ENCODE measurements at places on chromosomes 12 and 14.

GRCh38 chr12:66497008-66497897, 181.6 kb downstream of the GRIP1 start:
- peaks cover 10% of the 10 kb centered on the region for H3K27me3 ChIP-seq
- no peak for DNase-seq
- no peak overlapping the region for H3K27ac ChIP-seq
- no peaks in the 10 kb centered on the region for H3K4me1 ChIP-seq
- H3K4me3 ChIP-seq, result no peak overlapping the region
- no peaks in the 10 kb centered on the region for H3K36me3 ChIP-seq

GRCh38 chr14:64812412-64812811, 67.3 kb downstream of the SPTB start:
- no peak overlapping the region for H3K27ac ChIP-seq
- H3K27me3 ChIP-seq, result peaks cover 2% of the 10 kb centered on the region
- H3K36me3 ChIP-seq, result no peaks in the 10 kb centered on the region

GRCh38 chr12:53190108-53190729, 9.5 kb upstream of the CSAD start:
- H3K4me1 ChIP-seq, result peaks cover 25% of the 10 kb centered on the region
- H3K4me3 ChIP-seq, result no peak overlapping the region
- H3K36me3 ChIP-seq, result peaks cover 96% of the 10 kb centered on the region
- peak; percentile 67 for DNase-seq

DNA sequence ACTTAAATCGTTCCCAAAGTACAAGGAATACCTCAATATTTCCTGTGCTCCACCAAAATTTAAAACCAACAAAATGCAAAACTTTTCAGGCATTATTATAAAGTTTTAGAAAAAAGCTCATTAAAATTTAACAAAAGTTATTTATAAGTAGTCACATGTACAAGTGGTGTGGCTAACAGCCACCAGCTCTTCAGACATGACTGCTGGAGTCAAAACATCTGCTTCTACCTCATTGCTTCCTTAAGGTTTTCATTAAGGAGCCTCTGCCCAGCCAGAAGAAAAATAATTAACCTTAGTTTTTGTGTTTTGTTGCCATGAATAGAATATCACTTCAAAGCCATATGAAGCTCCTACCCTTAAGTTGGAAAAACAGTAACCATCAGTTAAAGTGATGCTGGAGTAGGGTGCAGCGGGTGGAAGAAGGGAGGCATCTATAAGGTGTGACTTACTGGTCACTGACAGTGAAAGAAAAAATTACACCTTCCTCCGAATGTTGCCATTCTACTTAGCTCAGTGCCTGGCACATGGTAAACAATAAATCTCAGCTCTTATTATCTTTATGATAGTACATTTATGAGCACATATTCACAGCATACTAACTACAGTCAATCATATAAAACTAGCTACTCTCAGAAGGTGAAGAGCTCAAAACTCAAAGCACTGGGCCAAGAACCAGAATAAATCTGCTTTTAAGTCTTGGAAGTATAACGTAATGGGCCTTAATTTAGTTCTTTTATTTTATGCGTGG, 57.7 kb downstream of the GALC start:
- DNase-seq, result no peak
- peaks cover 63% of the 10 kb centered on the region for H3K36me3 ChIP-seq
- H3K27ac ChIP-seq, result no peak overlapping the region
- no peak overlapping the region for H3K4me3 ChIP-seq

DNA sequence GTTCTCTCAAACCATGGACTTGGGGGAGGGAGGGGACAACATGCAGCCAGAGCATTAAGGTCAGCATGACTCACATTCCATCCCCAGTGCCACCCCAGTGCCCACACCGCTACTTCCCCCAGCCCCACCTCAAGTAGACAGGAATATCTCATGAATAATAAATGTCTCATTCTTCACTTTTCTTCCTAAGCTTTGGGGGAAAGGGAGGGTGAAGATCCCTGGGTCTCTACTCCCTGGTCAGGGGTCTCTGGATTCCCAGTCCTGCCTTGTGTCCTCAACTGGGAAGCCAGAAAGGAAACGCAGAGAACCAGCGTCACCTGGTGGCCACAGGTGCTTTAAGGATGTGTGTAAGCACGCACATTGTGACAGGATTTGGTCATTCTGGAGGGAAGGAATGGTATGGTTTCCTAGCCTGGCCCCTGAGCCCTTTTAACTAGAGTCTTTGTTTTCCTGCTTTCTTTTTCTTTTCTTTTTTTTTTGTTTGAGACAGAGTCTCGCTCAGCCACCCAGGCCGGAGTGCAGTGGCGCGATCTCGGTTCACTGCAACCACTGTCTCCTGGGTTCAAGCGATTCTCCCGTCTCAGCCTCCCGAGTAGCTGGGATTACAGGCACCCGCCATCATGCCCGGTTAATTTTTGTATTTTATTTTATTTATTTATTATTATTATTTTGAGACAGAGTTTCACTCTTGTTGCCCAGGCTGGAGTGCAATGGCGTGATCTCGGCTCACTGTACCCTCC, 3.4 kb downstream of the GPR84 start:
- no peak overlapping the region for H3K27ac ChIP-seq
- H3K4me1 ChIP-seq, result peaks cover 21% of the 10 kb centered on the region
- no peaks in the 10 kb centered on the region for H3K36me3 ChIP-seq
- no peak overlapping the region for H3K4me3 ChIP-seq

GRCh38 chr14:78592616-78593219, 422.5 kb downstream of the NRXN3 start:
- H3K36me3 ChIP-seq, result no peaks in the 10 kb centered on the region
- peaks cover 6% of the 10 kb centered on the region for H3K27me3 ChIP-seq
- no peak for DNase-seq
- H3K4me1 ChIP-seq, result no peaks in the 10 kb centered on the region
- H3K27ac ChIP-seq, result no peak overlapping the region
- H3K4me3 ChIP-seq, result no peak overlapping the region

DNA sequence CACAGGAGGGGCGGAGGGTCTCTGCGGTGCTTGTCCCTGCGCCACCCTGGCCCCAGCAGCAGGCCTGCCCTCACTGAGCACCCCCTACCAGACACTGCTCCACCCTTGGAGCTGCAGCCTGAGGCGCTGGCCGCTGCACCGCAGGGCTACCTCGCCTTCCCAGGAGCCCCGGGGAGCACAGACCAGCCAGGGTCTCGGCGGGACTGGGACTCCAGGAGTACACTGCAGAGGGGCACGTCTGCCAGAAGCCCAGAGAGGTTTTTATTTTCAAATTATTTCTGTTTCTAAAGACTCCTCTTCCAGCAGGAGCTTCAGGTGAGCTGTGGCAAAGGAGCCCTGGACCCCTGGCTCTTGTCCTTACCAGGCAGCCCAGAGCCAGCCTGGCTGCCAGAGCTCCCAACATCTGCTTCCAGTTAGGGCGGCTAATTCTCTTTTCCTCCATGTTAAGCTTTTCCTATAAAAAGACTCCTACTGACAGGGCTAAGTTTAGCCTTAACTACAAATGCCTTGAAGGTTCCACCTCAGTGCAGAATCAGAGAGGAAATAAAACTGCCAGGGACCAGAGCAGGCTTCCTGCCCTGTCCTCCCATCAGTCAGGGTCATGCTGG, 26.4 kb downstream of the DEGS2 start:
- no peak overlapping the region for H3K4me3 ChIP-seq
- H3K4me1 ChIP-seq, result no peaks in the 10 kb centered on the region
- no peak for DNase-seq
- peaks cover 98% of the 10 kb centered on the region for H3K36me3 ChIP-seq
- no peaks in the 10 kb centered on the region for H3K27me3 ChIP-seq

DNA sequence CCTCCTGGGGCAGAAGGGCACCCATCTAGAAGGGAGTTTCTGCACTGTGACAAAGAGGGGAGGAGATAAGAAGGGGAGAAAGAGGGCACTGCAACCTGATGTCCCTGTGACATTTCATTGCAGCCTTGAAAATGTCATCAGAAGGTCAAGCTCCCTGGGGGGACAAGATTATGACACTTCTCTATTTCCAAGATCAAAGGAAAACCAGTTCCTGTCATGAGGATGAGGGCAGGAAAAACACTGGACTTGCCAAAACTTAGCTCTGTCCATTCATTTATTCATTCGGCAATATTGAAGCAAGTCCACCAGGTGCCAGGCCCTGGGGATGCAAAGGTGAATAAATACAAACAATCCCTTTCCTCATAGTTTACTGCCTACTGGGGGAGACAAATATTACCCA, 138.4 kb upstream of the CDKN3 start:
- no peak overlapping the region for H3K27ac ChIP-seq
- peaks cover 18% of the 10 kb centered on the region for H3K27me3 ChIP-seq
- H3K4me3 ChIP-seq, result no peak overlapping the region
- peaks cover 4% of the 10 kb centered on the region for H3K4me1 ChIP-seq
- H3K36me3 ChIP-seq, result no peaks in the 10 kb centered on the region

Data from activated T-cell treated with anti-CD3 and anti-CD28 coated beads, Interleukin-2, amount 50 U/mL, for 24 hours (primary cell).